ENCODE measurements at places on chromosomes 5 and 9.
A peak's percentile ranks its signal among the peaks of the same experiment; 100 is the strongest.

DNA sequence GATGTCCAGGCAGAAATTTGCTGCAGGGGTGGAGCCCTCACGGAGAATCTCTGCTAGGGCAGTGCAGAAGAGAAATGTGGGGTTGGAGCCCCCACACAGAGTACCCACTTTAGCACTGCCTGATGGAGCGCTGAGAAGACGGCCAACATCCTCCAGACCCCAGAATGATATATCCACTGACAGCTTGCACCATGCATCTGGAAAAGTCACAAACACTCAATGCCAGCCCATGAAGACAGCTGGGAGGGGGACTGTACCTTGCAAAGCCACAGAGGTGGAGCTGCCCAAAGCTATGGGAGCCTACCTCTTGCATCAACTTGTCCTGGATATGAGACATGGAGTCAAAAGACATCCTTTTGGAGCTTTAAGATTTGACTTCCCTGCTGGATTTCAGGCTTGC lies 426.3 kb upstream of the FAM174A start:
- DNase-seq: no peak

DNA sequence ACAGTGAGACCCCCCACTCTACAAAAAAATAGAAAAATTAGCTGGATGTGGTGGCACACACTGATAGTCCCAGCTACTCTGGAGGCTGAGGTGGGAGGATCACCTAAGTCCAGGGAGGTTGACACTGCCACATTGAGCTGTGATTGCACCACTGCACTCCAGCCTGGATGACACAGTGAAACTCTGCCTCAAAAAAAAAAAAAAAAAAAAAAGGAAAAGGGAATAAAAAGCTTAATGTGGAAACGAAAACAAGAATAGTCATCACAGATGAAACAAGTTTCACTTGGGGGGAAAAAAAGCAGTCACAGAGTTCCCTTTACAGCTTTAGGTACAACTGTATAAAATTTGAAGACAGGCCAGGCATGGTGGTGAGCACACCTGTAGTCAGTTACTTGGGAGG lies 84.2 kb downstream of the FNBP1 start:
- no peak for DNase-seq

- no peak for DNase-seq
These were observed 25.7 kb downstream of the SYK start for GRCh38 chr9:90827181-90827871.

GRCh38 chr5:161713042-161713441 lies 27.5 kb downstream of the GABRA6 start:
- no peak for DNase-seq

GRCh38 chr9:99050292-99050911 lies 54.5 kb upstream of the TGFBR1 start:
- DNase-seq: no peak

DNA sequence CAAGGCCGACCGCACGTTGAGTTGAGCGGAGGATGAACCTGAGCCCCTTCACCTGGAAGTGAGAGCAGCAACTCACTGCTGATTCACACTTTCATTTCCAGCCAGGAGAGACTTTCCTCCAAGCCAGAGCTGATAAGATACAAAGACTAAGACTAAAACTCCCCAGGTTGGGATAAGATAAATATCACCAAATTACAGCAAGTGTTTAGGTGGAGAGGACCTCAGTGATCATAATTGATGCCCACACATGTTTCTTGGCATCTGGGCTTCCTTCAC lies 6.4 kb upstream of the NKD2 start:
- no peak for DNase-seq

- peak; percentile 5 for DNase-seq
These were observed 31.7 kb downstream of the MRPL22 start for GRCh38 chr5:154972476-154973080.

Measured in activated CD4-positive, alpha-beta T cell treated with anti-CD3 and anti-CD28 coated beads for 48 hours (primary cell).